RKO (cell line): ENCODE measurements at places on chromosomes 6 and 20.
A peak's percentile ranks its signal among the peaks of the same experiment; 100 is the strongest.

- peak; percentile 77 for DNase-seq
Observed at GRCh38 chr6:63636518-63637021, 968 bp downstream of the PHF3 start.

GRCh38 chr6:51182827-51183226 lies 364.2 kb downstream of the TFAP2B start:
- DNase-seq = no peak

GRCh38 chr6:166955865-166956443 lies 396 bp downstream of the RNASET2 start:
- peak; percentile 44 for DNase-seq

DNA sequence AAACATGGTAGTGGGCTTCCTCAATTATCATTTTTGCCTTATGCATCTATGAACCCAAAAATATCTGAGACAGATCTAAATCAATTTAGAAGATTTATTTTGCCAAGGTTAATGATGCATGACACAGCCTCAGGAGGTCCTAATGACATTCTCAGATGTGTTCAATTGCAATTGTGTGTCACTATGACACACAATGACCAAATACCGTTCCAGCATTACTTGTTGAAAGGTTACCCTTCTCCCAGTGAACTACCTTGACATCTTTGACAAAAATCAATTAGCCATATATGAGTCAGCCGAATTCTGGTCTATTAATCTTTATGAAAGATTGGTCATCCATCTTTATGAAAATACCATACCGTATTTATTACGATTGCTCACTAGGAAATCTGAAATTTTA lies 592.5 kb upstream of the GJE1 start:
- no peak for DNase-seq

- DNase-seq = no peak
Observed at GRCh38 chr20:33033381-33033780, 1.9 kb downstream of the BPIFB6 start.

DNA sequence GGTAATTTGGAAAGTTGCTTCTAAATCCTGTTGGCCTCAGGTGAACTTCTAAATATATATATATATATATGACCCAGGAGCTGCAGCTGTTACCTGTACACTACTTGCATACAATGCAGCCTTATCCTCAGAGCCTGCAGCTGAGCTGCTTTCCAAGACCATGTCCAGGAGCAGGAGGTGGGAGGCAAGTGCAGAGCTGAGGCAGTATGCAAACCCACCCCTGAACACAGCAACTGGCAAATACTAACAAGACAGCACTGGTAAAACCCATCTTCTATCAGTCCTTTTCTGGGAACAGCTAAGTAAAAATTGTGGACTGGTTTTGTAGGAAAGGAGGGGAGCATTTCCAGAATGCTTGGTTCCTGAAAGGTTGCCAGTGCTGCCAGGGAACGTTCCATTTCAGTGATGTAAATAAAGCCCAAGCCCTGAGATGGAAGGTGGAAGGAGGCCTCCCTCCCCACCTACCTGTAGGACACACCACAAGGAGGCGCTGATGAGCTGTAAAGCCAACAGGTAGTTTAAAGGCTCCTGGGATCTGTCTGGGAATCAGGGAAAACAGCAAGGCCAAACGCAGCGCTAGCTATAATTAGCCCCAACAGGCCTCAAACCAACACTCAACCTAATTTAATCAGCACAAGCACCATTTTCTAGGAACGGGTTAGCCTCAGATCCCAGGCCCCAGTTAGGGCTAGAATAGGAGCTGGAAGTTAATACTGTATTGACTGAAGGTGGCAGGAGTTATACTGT lies 93.8 kb upstream of the MAP7 start:
- peak; percentile 13 for DNase-seq

- DNase-seq = no peak
Observed at GRCh38 chr6:24408719-24409410, 6.1 kb downstream of the MRS2 start.

DNA sequence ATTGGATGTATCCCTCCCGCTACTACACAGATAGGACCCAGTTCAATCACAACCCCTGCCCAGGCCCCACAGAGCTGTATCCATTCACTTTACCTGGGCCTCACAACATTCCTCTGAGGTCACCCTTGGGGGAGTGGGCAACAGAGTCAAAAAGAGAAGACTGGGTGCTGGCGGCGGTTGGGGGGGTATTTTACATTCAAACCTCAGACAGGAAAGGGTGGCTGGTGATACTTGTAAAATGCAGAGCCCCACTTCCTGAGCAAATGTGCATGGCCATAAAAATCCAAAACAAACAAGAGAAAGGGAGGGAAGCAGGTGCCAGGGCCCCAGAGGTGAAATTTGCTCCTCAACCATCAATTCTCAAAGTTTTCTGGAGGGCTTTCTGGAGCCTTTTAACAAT lies 3.5 kb downstream of the LRFN2 start:
- DNase-seq = no peak

- DNase-seq = no peak
Observed at GRCh38 chr6:165660857-165661663, 2.0 kb downstream of the PDE10A start.
